ENCODE measurements at places on chromosomes 2 and 18.

- DNase-seq = no peak
These were observed 37.9 kb downstream of the SLC38A11 start for GRCh38 chr2:164917296-164917903.

DNA sequence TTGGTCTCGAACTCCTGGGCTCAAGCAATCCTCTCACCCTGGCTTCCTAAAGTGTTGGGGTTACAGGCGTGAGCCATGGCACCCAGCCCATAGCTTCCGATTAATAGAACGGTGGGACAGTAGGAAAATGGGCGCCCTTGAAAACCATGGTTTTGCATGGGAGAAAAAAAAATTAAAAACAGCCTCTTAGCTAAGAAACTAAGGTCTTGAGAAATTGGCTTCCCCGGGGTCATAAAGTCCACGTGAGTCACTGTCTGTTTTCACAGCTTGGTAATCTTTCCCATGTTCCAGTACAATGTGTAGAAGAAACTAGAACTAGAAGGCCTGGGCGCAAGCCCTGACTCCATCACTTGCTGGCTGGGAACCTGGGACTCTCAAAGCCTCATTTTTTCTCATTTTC lies 20.7 kb downstream of the B3GNT2 start:
- DNase-seq = no peak

DNA sequence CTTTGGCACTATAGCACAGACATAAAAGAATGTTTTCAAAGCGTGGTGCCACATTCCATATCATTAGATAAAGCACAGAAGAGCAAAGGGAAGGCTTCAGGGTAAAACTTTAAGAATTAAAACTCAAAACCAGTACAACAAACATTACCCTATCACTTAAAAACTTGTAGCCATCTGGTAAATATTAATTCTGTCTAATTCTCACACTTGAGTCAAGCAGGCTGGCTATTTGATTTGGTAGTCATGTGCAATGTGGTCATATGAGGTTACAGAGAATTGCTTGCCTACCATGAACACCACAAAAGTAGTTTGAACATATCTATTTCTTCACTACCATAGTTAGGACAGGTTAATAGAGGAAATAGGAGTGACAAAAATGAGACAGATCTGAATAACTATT lies 244.9 kb downstream of the IRS1 start:
- no peak for DNase-seq

GRCh38 chr2:50789741-50790140 lies 242.2 kb downstream of the NRXN1 start:
- no peak for DNase-seq

GRCh38 chr2:83364264-83364663 lies 1094.8 kb downstream of the SUCLG1 start:
- no peak for DNase-seq

DNA sequence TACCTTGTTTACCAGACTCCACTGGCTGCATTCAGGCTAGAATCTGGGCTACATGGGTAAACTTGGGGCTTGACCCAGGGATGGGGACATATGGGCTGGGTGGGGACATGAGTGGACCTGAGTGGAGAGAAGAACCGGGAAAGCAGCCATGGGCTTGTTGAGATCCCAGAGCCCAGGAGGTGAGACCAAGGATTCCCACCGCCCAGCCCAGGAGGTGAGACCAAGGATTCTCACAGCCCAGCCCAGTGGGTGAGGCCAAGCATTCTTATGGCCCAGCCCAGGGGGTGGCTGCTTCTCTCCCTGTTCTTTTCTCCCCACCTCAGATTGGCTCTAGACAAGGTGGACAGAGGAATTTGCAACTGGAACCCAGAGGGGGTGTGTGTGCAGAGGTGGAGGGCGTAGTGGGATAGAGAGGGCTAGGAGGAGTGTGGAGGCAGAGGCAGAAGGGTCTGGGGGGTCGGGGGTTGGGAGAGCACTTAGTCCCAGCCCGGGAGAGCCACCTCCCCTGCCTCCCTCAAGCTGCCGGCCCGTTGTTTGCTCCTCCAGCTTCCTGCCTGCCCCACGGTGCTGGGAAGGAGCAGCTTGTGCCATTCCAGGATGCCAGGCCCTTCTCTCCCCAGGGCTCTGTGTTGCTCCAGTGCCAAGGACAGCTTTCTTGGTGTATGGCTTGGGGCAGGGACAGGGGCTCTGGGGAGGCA lies 25.6 kb downstream of the GLI2 start:
- no peak for DNase-seq

- DNase-seq = no peak
These were observed 55.7 kb downstream of the DNMT3A start for GRCh38 chr2:25286025-25286400.

DNA sequence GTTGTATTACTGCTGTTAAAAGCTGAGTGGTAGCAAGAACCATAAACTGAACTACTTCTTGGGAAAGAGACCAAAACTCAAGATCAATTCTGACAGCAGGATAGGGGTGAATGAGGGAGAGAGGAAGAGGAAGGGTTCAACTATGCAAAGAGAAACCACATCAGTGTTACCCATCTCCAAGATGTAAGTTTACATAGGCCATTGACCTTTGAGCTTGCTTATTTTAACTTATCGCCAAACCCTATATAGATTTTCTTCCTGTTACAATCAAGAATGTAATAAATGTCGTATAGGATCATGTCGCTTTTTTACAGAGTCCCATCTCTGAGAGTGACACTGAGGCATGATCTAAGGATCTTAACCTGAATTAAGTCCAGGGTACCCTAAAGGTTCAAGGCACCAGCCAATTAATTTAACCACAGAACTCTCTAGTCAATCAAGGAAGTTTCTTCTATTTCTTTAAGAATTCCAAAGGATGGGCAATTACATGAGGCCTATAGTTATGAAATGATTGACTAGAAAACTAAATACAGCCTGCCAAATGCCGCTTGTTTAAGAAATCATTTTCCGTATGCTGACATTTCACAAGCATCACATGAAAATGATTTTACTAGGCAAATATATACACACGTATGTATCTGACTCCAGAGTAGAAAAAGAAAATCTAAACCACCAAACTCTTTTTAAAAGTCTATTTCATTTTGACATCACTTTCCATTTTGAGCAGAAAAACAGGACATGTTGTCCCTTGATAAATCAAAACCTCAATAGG lies 11.8 kb downstream of the RND3 start:
- no peak for DNase-seq

GRCh38 chr2:127575941-127576432 lies 40.5 kb downstream of the MYO7B start:
- DNase-seq = no peak

- DNase-seq = no peak
These were observed 54.8 kb upstream of the HDAC4 start for GRCh38 chr2:239455436-239456203.

DNA sequence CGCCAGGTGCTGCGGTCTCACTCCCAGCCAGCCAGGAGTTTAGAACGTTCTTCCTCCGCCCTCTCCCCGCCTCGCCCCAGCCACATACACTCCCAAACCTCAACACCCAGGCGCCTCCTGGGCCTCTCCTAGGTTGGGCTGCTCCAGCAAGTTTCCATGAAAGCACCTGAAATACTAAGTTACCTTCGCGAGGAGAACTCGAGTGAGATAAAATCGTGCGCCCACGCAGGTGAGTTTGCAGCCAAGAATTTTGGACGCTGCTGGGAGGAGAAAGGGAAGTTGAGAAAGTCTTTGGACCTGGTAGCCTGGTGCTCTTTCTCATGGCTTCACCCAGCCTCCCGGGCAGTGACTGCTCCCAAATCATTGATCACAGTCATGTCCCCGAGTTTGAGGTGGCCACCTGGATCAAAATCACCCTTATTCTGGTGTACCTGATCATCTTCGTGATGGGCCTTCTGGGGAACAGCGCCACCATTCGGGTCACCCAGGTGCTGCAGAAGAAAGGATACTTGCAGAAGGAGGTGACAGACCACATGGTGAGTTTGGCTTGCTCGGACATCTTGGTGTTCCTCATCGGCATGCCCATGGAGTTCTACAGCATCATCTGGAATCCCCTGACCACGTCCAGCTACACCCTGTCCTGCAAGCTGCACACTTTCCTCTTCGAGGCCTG lies at the start of gene GPR39:
GPR39 (plus strand) TSS at position 83 of the 673 bp plus-strand sequence.
- no peak for DNase-seq

- no peak for DNase-seq
These were observed 76.8 kb downstream of the UXS1 start for GRCh38 chr2:106117347-106117746.

DNA sequence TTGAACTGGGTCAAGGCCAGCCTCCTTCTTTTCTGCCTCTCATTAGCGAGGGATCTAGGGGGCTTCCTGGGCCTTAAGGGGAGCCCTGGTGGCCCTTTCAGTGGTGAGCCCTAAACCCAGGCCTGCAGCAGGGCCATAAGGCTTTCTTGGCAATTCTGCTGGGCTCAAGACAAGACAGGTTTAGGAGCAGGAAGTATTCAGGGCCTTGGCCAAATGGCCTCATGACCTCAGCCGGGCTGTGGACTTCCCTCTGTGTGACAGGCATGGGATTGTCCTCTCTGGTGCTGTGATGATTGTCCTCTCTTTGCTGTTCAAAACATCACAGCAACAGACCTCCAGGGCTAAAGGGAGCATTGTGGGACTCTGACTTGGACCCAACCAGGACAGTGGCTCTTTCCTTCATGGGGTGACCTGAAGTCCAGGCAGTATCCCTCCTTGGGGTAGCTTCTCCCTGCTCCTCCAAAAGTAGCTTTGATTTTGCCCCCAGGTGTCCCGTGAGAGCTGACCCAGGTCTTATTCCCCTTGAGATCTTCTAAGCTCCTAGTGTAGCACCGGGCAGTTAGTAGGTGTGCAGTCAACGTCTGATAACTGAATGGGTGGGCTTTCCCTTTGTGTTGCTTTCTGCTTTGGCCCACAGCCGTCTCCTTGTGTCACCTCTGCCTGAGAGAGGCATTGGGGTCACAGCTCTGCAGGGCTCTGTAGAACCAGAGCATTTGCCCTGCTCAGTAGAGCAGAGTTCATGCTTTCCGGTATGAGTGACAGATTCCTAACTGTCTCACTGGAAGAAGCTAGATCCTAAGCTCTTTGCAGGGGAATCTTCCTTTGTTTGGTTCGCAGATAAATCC lies 14.7 kb downstream of the FOSL2 start:
- DNase-seq = no peak

DNA sequence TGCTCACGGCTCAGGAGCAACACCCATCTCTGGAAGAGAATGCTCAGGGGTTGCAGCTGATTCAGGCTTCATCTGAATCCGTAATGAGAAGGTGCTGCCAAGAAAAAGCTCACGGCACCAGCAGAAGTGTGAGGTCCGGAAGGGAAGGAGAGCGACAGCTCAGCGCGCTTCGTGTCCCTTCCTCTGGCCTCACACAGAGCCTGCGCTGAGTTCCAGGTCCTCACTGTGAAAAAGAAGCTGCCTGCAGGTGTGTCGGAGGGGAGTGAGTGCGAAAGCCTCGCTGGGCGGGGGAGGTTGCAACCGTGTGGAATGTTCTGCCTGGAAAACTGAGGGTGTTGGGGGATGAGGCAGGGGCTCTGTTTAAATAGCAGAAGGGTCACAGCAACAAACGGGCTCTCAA lies 76.2 kb upstream of the TWIST2 start:
- DNase-seq = no peak

- no peak for DNase-seq
These were observed 181.6 kb upstream of the HS6ST1 start for GRCh38 chr2:128500138-128500800.

DNA sequence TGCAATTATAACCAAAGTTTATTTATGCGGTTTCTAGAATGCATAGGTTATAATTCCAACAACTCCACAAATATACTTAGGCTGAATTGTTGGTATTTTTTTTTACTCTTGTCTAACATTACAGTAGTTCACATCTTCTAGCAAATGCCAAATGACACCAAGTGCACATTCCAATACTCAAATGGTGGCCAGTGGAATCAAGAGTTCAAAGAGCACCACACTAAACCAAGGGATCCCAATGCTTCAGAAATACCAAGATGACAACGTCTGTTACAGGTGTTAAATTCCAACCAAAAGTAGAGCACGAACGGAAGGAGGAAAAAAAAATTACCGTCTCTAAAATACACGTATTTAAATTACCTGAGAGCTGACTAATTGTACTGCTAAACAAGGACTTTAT lies 136.2 kb downstream of the TMEM247 start:
- DNase-seq = no peak

GRCh38 chr2:20178249-20178607 lies 46.7 kb downstream of the SDC1 start:
- no peak for DNase-seq

GRCh38 chr2:28326881-28327505 lies 65.7 kb upstream of the FOSL2 start:
- DNase-seq = no peak

DNA sequence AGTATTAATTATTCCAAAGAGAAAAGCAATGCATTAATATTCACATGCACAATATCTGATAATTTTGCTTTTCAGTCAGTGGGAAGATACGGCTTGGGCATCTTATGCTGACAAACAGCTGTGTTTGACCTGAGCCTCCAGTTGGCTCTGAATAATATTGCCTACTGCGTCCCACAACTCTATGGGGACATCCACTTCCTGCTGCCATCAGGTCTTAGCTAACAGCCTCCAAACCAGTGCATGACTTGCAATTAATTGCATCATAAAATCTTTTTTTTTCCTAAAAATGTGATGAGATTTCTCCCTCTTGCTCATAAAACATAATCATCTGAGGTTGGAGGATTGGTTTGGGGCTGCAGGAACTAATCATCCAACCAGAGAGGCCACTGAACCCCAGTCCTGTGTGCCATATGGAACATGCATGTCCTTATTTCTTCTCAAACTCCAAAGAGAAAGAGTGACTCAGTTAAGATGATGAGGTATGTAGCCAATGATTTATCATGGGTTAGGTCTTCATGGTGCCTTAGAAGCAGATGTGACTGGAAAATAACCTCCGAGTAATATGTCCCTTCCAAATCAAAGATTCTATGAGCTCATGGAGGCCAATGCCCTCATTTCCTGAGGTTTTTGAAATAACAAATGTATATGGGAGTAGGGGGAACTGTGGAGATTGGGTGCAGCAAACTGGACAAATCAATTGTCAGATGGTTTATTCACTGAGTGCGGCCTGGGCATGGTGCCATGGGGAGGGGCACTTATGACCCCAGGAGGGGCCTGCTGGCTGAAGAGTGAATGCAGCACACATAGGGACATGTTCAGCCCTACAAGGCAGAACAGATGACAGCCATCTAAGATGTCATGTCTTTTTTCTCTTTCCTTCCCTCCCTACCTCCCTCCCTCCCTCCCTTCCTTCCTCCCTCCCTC lies 39.4 kb downstream of the EDAR start:
- DNase-seq = no peak

DNA sequence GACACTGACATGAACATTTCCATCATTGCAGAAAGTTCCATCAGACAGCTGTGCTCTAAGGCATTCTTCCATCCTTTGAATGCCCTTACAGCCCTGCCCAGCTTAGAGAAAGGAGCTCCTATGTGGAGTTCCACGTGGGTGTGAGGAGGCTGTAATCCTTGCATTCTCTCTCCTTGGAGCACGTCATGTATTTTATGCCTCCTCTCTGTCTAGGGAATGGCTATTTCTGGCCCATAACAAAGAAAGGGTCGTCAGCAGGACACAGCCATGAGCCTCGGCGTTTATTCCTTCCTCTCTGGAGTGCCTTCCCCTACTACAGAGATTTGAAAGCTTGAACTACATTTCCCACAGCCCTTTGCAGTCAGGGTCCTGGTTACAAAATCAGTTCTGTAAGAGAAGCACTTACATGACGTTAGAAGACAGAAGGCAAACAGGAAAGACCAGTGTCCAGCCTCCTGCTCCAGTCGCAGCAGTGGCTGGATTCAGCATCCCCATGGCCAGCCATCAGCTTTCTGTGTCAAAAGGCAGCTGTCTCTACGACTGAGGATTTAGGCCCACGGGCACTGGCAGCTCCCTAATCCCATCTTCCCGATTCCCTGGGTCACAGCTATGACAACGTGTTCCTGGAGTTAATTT lies 234.9 kb downstream of the TFCP2L1 start:
- no peak for DNase-seq

GRCh38 chr2:204023088-204023487 lies 86.5 kb downstream of the ICOS start:
- DNase-seq = no peak
